Fibroblast of villous mesenchyme (primary cell): ENCODE measurements at places on chromosomes 6 and 20. TPM values are rescaled to one million over a fixed set of nuclear protein-coding genes. Genes with fewer than 3 reads are reported as not detected.

Gene LY6G6D
- not detected in 2 replicates for total RNA-seq

Gene GLP1R
- not detected in 2 replicates for total RNA-seq

Gene TP53TG5
- total RNA-seq, result not detected in 2 replicates

Gene MCCD1
- not detected in 2 replicates for total RNA-seq

Gene CDH26
- 0.32 and 0.86 TPM in 2 replicates for total RNA-seq

Gene PGBD1
- 5.6 and 6.8 TPM in 2 replicates for total RNA-seq

GRCh38 chr6:92942549-92942948 is 476.8 kb downstream of the EPHA7 start:
- no peak for DNase-seq

- DNase-seq, result no peak
Measured at GRCh38 chr20:16005021-16005914, 568.0 kb downstream of the KIF16B start.

DNA sequence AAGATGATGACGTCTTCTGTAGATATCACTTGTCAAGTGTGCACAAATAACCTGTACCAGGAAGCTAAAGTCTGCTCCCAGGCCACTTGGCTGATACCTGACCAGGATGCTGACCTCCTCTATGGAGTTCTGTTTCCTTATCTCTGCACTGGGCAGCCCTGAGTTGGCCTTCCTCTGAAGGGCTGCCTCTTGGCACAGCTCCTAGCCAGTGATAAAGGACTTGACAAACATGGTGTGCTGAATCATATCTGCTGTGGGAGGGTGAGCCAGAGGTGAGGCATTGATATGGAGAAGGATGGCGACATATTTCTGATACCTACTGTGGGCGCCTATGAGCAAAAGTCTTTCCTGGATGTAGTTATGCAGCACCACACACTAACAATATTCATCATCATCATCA is 32.8 kb upstream of the FOXA2 start:
- no peak for DNase-seq

GRCh38 chr6:110810896-110811586 is 4.2 kb downstream of the CDK19 start:
- no peak for DNase-seq

DNA sequence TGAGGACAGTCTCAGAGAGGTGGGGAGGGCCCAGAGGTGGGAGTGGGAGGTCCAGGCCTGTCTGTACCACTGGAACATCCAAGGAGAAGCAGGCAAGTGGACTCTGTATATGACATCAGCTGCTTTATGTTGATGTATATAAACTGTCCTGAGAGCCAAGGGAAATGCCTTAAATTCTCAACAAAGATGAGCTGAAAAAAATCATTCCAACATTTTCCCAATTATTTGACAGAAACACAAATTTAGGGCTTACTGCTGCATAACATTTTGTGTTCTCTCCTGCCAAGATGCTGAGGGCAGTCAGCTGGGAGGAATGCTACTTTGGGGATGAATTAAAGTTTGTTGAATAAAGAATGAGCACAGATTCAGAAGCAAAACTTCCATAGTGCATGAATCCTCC is 52.8 kb downstream of the FOXC1 start:
- no peak for DNase-seq

- DNase-seq, result no peak
Measured at GRCh38 chr6:6695625-6696276, 107.2 kb downstream of the LY86 start.

- peak; percentile 12 for DNase-seq
Measured at GRCh38 chr20:38021087-38021772, 12.0 kb downstream of the TTI1 start.

DNA sequence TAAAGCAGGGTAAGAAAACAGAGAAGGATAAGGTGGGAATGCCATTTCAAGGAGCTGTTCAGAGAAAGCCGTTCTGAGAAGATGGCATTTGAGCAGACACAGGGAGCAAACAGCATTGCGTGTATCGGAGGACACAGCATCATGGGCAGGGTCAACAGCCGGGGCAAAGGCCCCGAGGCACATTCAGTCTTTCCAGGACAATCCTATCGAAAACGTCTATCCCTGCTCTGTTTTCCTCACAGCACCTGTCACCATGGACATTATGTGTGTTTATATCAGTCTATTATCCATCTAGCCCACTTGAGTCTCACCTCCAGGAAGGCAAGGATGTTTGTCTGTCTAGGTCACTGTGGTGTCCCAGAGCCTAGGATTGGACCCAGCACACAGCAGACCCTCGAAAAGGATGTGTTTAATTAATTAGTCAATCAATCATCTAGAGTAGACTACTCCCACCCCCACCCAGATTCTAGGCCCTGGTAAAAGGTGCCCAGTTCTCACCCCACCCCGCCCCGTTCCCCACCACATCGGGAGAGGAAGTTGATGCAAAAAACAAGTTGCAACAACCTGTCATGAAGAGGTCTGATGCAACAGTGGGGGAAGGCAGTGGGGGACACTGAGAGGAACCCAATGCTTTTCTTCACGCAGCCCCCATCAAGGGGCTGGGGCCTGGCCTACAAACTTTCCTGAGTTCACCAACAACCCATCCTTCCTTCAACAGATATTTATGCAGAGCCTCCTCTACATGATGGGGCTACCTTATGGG is 66.6 kb downstream of the PREX1 start:
- DNase-seq, result no peak
